D721Med (cell line): ENCODE measurements at places on chromosomes 6 and 20.

GRCh38 chr6:167932468-167933276, 64.8 kb upstream of the KIF25 start:
- no peak for DNase-seq

DNA sequence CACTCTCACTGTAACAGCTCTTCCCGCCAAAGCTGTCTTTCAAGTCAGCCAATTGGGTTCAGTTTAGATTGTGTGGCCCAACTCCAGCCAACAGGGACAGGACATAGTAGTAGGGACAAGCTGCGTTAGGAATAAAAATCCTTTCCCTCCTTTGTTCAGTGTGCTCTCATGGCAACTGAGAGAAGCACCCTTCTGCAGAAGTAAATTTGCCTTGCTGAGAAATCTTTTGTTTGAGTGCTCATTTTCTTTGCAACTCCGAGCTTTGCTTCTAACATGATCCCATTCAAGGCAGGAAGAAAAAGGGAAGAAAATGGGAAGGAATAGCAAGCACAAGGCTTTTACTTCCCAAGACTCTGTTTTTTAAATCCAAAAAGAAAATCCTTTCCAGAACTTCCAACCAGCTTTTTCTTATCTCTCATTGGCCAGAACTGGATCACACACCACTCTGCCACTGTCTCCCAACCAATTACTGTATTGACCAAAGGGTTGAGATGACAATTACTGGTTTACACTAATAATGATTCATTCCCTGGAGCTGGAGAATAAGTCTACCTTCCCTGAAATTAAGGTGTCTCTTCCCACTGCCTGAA, 52.7 kb downstream of the STX11 start:
- no peak for DNase-seq

DNA sequence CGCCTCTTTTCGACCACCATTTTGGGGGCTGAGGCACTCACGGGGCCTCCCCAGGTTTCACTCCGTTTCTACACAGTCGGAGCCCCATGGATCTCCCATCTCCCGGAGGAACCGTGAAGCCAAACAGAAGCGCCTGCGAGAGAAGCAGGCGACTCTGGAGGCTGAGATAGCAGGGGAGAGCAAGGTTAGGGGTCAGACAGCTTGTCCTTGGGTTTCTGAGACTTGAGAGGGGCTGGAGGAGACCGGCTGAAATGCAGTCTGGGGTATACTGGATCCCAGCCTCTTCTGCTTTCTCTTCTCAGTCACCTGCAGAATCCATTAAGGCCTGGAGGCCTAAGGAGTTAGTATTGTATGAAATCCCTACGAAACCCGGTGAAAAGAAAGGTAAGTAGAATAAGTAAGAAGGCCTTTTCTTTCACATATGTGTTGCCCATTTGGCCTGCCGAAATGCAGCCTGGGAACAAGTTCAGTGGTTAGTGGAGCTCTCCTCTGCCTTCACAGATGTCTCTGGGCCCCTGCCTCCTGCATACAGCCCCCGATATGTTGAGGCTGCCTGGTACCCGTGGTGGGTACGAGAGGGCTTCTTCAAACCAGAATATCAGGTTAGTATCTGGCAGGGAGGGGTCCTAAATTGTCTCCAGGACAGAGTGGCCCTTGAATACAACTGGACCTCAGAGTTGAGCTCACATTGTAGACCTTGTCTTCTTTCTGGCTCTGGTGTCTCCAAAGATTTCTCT, 984 bp downstream of the VARS2 start:
- no peak for DNase-seq

- DNase-seq, result no peak
Observed at GRCh38 chr20:49699200-49699992, 14.3 kb downstream of the B4GALT5 start.

GRCh38 chr20:49859011-49859410, 46.4 kb downstream of the SLC9A8 start:
- no peak for DNase-seq

GRCh38 chr20:56706867-56707360, 77.8 kb downstream of the TFAP2C start:
- DNase-seq, result no peak

DNA sequence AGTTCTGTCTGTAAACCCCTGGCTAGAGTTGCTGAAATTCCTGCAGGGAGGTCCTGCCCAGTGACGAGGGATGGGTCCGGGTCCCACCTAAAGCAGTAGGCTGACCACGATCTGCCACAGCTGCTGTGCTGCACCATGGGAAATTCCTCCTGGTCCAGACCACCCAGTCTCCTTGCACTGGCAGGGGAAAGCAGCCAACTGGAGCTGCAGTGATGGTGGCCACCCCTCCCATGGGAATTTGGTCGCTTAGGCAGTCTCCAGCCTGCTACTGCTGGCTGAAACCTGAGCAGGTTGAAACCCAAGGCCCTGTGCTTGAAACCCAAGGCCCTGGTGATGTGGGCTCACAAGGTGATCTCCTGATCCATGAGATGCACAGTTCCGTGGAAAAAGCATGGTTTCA, 23.9 kb upstream of the MOXD1 start:
- no peak for DNase-seq
